Neural cell (in vitro differentiated cells): ENCODE measurements at places on chromosomes 6 and 20. TPM values are rescaled to one million over a fixed set of nuclear protein-coding genes. Genes with fewer than 3 reads are reported as not detected.

The APOM gene
- polyA plus RNA-seq, result 1.3 and 4.4 TPM in 2 replicates

The TP53TG5 gene
- polyA plus RNA-seq, result not detected in 2 replicates

The ANKRD66 gene
- not detected in 2 replicates for polyA plus RNA-seq

The SRSF12 gene
- polyA plus RNA-seq, result 42.1 and 44.0 TPM in 2 replicates

The PGC gene
- polyA plus RNA-seq, result not detected in 2 replicates

The MTFR2 gene
- polyA plus RNA-seq, result 1.4 TPM in 1 of 2 replicates, not detected in the other

The ITCH gene
- 33.4 and 39.5 TPM in 2 replicates for polyA plus RNA-seq

The PDRG1 gene
- polyA plus RNA-seq, result 50.6 and 57.5 TPM in 2 replicates

The OVOL2 gene
- not detected in 2 replicates for polyA plus RNA-seq

The EHMT2 gene
- 102 and 121 TPM in 2 replicates for polyA plus RNA-seq

The CDH4 gene
- 24.6 and 32.0 TPM in 2 replicates for polyA plus RNA-seq

The MCHR2 gene
- not detected in 2 replicates for polyA plus RNA-seq

The DEFB124 gene
- polyA plus RNA-seq, result not detected in 2 replicates

The WFDC5 gene
- not detected in 2 replicates for polyA plus RNA-seq

The PSMB8 gene
- polyA plus RNA-seq, result 1.6 TPM in 1 of 2 replicates, not detected in the other

The EBF4 gene
- 10.3 and 13.2 TPM in 2 replicates for polyA plus RNA-seq

The ZBTB22 gene
- 16.5 and 30.0 TPM in 2 replicates for polyA plus RNA-seq

The TUBB2B gene
- polyA plus RNA-seq, result 3,172 and 3,711 TPM in 2 replicates

The SIRPD gene
- not detected in 2 replicates for polyA plus RNA-seq

The PRKN gene
- 1.2 and 3.4 TPM in 2 replicates for polyA plus RNA-seq

The HRH3 gene
- polyA plus RNA-seq, result 1.7 and 2.8 TPM in 2 replicates

The BPIFB1 gene
- polyA plus RNA-seq, result not detected in 2 replicates

The C20orf96 gene
- 7.8 and 10.9 TPM in 2 replicates for polyA plus RNA-seq
